Pancreas (tissue), 10 donors: ENCODE measurements at places on chromosomes 7 and 10. TPM values are rescaled to one million over a fixed set of nuclear protein-coding genes. Genes with fewer than 3 reads are reported as not detected.

- H3K4me3 ChIP-seq = no peak overlapping the region
- H3K27ac ChIP-seq = no peak overlapping the region
- no peaks in the 10 kb centered on the region for H3K27me3 ChIP-seq
These were observed 34.6 kb downstream of the AGK start for GRCh38 chr7:141585592-141586510.

DNA sequence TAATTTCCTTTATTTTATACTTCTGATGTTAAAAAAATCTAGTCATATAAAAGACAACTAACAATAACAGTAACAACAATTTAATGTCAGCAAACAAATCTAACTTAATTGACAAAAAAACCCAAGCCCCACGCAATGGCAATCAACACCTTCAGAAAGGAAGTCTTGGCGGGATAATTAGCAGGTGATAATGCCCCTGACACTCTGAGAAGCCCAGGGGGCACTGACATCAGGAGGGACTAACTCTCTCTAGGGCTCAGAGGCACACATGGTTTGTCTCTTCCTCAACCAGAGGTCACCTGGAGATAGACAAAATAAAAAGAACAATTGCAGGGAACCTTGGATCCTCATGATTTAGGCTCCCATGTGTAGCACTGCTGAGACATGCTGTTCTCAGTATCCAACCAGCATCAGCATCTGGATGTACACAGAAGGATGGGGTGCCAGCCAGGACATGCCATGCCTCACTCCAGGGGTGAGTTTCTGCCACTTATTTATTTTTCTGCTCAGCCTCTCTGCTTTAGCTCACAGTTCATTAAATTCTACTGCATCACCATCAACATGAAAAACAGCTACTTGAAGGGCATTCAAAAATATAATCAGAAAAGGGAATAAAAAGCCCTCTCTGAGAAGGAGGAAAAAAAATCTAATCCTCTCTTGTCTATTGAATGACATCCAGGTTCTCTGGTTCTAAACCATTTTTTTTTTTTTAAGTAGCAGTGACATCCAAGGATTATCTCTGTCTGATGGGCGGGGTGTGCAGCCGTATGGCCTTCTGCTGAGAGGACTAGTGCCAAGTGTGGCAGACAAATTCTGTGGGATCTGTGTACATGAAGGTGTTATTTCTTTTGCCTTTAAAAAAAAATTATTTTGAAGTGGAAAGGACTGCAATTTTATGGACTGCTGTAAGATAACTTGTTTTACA, 96.3 kb downstream of the ATXN7L1 start:
- no peaks in the 10 kb centered on the region for H3K4me1 ChIP-seq
- H3K27me3 ChIP-seq = no peaks in the 10 kb centered on the region
- H3K36me3 ChIP-seq = no peaks in the 10 kb centered on the region
- no peak for DNase-seq
- H3K27ac ChIP-seq = no peak overlapping the region

DNA sequence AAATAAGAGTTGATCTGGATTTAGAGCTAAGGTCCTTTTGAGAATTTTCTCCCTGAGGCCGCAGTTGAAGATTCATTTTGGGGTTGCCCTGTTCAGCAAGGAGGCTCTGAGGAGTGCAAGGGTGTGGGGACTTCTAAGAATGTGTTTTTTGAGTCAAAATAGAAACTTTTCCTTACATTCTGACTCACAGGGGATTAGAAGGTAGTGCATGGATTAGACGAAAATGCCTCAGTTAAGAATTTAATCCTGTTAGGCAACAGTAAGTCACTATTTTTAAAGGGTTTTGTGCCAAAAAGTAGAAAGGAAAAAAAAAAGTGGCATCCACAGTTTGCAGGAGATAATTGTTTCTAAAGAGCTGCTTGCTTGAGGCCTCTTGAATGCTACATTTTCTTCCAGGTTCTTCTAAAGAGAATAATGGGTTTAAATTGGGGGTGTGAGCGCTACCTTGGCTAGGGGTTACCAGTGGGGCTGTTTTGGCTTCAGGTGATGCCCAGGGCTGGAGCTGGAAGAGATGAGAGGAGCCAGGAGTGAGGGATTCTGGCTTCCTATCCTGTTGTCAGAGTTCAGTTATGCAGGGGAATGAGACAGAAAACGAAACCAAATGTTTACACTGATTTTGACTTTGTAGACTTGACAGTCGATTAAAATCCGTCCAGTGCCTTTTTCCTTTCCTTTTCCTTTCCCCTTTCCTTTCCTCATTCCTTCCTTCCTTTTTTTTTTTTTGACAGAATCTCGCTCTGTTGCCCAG, 52.9 kb downstream of the BAMBI start:
- H3K4me3 ChIP-seq = no peak overlapping the region
- DNase-seq = no peak
- H3K36me3 ChIP-seq = no peaks in the 10 kb centered on the region
- H3K4me1 ChIP-seq = no peaks in the 10 kb centered on the region
- H3K27ac ChIP-seq = no peak overlapping the region
- no peaks in the 10 kb centered on the region for H3K27me3 ChIP-seq

DNA sequence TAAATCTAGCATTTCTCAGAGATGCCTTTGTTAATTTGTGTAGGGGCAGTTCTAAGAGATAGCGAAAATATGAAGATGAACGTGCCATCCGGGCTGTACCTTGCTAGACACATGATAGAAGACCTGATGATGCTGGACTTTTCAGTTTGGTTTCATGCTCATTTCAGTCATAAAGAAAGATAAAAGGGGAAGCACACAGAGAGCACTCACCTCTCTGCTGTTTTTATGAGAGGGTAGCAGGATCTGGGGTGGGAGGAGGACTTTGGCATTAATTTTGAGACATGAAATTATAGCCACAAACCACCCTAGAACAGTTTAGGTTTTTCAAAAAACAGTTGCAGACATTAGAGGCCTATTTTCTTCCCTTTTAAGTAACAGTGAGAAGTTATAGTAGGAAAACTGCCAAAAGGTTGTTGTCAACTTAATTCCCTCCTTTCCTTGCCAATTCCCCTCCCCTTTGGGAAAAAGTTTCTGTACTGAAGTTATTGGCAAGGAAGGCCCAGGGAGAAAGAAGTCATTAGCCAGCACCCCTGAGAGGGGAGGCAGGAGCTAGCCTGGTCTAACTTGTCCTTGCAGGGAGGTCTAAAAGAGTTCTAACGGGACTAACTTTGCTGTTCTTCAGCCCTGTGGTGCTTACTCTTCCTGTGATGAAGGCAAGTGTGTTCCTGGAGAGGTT, 2.6 kb downstream of the ST7 start:
- H3K27ac ChIP-seq = peak overlapping the region; percentile 100
- DNase-seq = peak; percentile 12
- H3K27me3 ChIP-seq = no peaks in the 10 kb centered on the region
- no peak overlapping the region for H3K4me3 ChIP-seq
- peaks cover 10% of the 10 kb centered on the region for H3K4me1 ChIP-seq
- H3K36me3 ChIP-seq = no peaks in the 10 kb centered on the region

GRCh38 chr7:10472115-10472514, 501.6 kb upstream of the PHF14 start:
- no peak overlapping the region for H3K27ac ChIP-seq
- DNase-seq = no peak
- peaks cover 5% of the 10 kb centered on the region for H3K4me1 ChIP-seq
- H3K27me3 ChIP-seq = no peaks in the 10 kb centered on the region

GRCh38 chr7:44236333-44236728, 35.6 kb downstream of the YKT6 start:
- H3K36me3 ChIP-seq = no peaks in the 10 kb centered on the region
- no peak for DNase-seq
- no peaks in the 10 kb centered on the region for H3K27me3 ChIP-seq
- no peak overlapping the region for H3K27ac ChIP-seq

Gene RNF32
- total RNA-seq = 1.1 TPM

GRCh38 chr10:102691285-102692066, 22.7 kb downstream of the ARL3 start:
- no peak overlapping the region for H3K4me3 ChIP-seq
- H3K36me3 ChIP-seq = no peaks in the 10 kb centered on the region
- no peak for DNase-seq
